Stimulated activated CD4-positive, alpha-beta T cell treated with anti-CD3 and anti-CD28 coated beads, Interleukin-1b, Interleukin-23, amount 100 ng/mL, for 4 hours (primary cell): ENCODE measurements at places on chromosomes 7 and 10.

GRCh38 chr7:80681272-80681885 is 42.9 kb downstream of the CD36 start:
- DNase-seq: no peak

DNA sequence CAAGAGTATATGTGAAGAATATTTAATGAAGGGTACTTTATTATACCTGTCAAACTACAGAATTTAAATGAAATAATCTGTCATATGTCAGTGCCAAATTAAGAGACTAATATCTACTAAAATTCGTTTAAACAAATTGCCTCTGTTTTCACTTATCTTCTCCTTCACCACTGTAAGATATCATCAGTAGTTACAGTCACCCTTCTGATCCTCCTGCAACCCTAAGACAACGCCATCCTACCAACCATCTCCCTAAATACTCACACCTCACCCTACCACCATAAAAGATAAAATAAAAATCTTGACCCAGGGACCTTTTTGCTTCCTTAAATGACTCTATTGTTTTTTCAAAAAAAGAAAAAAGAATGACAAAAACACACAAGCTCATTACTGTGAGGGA is 20.8 kb downstream of the EZH2 start:
- no peak for DNase-seq

DNA sequence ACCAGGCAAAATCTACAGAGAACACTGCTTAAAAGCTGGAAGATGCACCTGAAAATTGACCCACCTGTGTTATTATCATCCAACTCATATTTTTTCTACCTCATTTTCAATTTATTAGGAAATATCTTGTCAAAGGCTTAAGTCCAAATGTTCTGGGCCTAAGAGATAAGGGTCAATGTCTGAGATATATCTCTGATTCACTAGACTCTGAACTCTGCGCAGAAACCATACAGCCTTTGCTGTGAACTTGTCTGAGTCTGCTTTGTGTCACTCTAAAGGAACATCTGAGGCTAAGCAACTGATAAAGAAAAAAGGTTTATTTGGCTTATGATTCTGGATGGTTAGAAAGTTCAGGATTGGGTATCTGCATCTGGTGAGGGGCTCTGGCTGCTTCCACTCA is 3.7 kb downstream of the PON1 start:
- DNase-seq: no peak

DNA sequence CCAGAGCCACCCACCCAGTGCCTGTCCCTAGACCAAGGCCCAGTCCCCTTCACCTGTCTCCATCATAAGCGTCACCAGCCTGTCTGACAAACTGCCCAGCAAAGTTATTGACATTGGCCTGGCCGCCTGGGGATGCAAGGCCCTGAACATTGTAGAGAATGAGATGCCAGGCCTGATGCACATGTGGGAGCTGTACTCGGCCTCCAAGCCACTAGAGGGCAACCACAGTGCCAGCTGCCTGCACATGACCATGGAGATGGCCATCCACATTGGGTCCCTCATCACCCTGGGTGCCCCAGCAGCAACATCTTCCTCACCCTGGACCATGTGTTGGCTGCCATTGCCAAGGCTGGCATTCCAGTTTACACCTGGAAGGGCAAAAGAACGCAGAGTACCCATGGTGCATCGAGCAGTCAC is 63.7 kb upstream of the ANTXRL start:
- no peak for DNase-seq

DNA sequence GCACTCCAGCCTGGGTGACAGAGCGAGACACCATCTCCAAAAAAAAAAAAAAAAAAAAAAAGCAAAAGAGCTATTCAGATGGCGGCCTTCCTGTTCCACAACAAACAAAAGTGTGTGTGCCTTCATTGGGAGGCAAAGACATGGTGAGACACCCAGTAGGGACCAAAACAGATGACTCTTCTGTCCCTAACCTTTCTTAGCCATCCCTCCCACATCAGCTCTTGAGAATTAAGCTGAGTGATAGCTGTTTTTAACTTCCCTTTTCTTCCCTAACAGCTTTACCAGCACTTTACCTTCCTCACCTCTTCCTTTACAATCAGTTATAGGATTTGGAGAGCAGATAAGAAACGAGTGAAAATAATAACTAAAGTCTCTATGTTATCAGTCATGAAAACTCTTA is 48.2 kb downstream of the ARMH3 start:
- DNase-seq: no peak

- DNase-seq: no peak
Observed at GRCh38 chr10:117198088-117198487, 799 bp downstream of the KCNK18 start.

GRCh38 chr7:114622221-114622620 is 207.6 kb downstream of the FOXP2 start:
- DNase-seq: no peak

DNA sequence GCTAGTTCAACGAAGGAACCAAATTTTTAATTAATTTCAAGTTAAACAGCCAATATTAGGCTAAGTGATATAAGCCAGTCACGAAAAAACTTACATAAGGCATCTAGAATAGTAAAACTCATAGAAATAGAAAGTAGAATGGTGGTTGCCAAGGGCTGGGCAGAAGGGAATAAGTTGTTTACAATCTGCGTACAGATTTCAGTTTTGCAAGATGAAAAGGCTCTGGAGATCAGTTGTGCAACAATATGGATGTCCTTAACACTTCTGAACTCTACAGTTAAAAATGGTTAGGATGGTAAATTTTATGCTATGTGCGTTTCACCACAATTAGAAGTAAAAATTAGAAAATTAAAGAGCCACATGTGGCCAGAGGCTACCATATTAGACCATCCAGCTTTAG is 13.3 kb downstream of the SCRN1 start:
- no peak for DNase-seq

- no peak for DNase-seq
Observed at GRCh38 chr7:84154991-84155781, 39.4 kb downstream of the SEMA3A start.

DNA sequence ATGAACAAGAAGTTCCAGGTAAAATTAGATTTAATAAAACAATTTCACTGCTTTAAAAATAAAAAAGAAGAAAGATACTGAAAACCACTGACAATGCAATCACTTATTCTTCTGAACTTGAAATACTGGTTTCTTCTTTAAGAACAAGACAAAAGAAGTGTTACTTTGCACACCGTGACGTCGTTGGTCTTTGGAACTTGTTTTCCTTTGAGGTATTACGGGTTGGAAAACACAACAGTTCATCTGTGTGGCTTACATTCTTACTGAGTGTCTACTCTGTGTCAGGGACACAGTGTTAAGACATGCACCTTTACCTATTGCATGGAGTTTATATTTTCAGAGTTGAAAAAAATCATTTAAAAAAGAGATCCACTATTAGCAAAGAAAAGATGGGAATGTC is 41.3 kb upstream of the UCN3 start:
- DNase-seq: no peak

DNA sequence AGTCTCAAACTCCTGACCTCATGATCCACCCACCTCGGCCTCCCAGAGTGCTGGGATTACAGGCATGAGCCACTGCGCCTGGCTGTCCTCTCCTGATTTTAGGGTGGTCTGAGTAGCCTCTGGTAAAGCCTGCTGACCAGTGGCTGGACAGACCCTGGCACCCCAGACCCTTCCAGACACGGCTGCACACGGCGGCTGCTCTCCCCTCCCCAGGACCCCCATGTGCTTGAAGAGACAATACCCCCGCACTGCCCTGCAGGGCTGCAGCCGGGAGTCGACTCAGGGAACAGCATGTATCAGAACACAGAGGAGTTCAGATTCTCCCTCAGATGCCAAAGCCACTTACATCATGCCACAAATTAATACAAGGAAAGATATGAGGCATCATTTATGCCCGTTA is 58.3 kb upstream of the CFAP46 start:
- DNase-seq: no peak

DNA sequence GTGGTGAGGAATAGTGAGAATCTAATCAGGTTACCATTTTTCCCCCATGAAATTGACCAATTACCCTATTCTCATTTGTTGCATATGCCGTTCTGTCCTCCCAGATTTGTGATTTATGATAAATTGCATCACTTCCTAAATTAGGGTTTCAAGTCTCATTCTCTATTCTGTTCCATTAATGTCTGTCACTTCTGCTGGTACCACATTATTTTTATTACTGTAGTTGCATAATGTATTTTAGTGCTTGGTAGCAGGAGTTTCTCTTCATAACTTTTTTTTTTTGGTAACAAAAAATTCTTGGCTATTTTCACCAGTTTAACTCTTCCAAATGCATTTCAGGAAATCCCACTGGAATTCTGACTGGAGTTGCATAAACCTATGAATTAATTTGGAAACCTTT is 44.0 kb upstream of the FAM133B start:
- DNase-seq: no peak

DNA sequence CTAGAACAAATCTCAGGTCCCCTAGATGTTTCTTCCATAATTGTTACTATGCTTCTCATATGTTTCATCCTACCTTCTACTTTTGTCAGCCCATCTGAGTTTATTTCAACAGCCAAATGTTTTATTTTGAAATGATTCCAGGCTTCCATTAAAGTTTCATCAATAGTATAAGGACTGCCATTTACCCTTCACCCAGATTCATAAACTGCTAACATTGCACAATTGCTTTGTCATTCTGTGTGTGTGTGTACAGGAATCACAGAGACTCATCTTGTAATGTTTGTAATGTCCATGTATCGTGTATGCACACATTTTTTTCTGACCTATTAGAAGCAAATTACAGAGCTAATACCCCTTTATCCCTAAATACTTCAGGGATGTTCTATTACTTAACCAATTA is 25.5 kb downstream of the MMRN2 start:
- DNase-seq: no peak

GRCh38 chr10:127755753-127756152 is 18.8 kb downstream of the FOXI2 start:
- no peak for DNase-seq

GRCh38 chr10:121078672-121079102 is 227.5 kb downstream of the WDR11 start:
- DNase-seq: no peak

DNA sequence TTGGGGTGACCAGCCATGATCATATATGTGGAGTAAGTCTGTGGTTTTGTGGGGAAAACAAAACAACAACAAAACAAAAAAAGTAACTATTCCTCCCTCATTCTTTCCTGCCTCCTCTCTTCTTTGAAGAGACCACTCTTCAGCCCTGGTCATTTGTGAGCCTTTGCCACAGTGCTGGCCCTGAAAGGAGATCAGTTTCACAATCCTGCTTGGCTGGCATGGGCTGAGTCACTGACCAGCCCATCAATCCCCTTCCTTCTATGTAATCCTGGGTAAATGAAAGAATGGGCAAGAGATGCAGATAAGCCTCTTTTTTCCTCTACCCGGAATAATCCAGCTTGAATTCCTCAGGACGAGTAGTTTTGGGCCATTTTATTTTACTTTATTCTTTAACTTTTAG is 13.6 kb downstream of the CSTF2T start:
- DNase-seq: no peak
